ENCODE measurements at places on chromosomes 7 and 10. TPM values are rescaled to one million over a fixed set of nuclear protein-coding genes. Genes with fewer than 3 reads are reported as not detected.

GRCh38 chr10:36188461-36188860 lies 546.4 kb upstream of the FZD8 start:
- DNase-seq = no peak

DNA sequence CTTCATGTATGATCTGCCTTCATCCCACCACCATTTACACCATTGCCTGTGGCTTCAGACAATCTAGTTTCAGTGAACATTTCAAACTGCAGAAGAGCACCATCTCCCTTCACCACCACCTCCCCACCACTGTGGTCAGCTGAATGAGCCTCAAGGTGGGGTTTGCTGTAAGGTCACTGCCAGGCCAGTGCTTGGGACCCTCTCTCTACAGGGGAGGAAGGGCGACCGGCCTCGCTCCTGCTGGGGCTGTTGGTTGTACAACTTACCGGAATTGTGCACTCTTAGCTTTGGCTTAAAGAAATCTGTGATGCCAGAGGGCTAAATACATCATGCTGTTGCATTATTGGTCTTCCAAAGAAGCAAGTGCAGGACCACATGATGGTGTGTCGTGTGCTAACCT lies 26.6 kb downstream of the PFKP start:
- no peak for DNase-seq

GRCh38 chr10:85995791-85996190 lies 370.8 kb downstream of the GRID1 start:
- DNase-seq = no peak

- no peak for DNase-seq
Observed at GRCh38 chr10:34491678-34492077, 323.4 kb downstream of the PARD3 start.

DNA sequence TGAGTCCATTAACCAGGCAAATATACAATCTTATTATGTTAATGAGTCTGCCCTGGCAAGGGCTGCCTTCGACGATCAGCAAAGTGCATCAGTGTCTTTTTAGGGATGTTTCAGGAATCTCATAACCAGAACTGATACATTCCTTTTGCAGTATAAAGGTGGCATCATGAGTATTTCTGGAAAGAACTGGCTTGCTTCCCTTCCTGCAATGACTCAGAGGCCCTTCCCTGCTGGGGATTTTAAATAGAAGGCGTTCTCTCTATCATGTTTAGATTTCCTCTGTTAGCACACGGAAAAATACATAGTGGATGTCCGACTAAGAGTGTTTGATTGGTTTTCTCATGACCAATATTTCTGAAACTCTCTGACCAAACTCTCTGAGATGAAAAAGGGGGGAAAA lies 1.8 kb downstream of the NPS start:
- DNase-seq = no peak

Gene COL17A1
- polyA plus RNA-seq = 1.3 TPM

Gene DPP6
- polyA plus RNA-seq = 2.0 TPM

Gene NRF1
- 14.7 TPM for polyA plus RNA-seq

Data from hindlimb muscle (tissue), 1 donor.